ENCODE measurements at places on chromosomes 2 and 18. TPM values are rescaled to one million over a fixed set of nuclear protein-coding genes. Genes with fewer than 3 reads are reported as not detected.

DNA sequence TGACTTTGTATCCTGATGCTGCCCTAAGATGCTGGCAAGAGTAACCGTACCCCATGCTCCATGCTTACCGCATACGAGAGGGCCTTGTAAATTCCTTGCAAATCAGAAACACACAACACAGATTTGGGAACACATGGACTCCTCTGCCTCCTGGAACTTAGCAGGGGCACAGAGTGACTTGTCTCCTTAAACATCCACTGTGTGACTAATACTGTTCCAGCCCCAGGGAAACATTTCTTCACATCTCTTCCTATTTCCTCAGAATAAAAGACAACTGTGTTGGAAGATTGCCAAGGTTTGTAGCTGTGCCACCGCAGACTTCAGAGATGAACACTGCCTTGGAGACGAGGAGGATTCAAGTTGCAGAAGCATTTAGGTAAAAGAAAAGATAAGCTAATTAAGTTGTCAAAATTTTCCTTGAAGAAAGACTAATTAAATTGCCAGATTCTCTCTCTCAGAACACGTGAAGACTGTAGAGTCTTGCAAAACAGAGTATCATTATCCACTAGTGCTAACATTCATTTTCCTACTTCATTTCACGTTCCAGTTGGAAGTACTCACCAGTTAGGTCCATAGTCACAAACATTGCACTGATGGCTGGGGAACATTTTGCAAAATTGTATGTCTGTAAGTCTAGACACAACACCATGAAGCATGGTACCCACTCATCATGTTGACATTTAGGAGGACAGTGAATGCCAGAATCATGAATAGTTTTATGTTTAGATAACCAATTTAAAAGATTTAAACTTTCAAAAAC lies 188.8 kb downstream of the TSN start:
- DNase-seq: peak; percentile 63

GRCh38 chr18:76451396-76452331 lies 43.4 kb downstream of the ZNF516 start:
- DNase-seq: peak; percentile 58

DNA sequence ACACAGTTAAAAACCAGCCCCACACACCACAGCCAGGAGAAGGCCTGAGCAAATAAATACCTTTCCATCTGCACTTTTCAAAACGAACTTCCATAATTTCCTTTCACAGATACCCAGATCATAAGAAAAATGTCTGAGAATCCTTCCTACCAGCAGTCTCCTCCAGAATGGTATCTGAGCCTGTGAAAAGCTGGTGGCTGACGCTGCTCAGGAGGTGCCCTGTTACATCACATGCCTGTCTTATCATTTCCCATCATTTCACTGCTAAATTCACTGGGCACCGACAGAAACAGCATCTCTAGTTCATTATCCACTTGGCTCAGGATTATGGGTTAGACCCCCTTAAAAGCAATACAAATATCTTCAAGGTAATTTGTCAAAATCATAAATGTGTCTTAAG lies 4.4 kb downstream of the CRACDL start:
- no peak for DNase-seq

- no peak for DNase-seq
Measured at GRCh38 chr2:86518481-86518880, 44.8 kb downstream of the CHMP3 start.

CD8A gene
- total RNA-seq: 0.39 TPM

DNA sequence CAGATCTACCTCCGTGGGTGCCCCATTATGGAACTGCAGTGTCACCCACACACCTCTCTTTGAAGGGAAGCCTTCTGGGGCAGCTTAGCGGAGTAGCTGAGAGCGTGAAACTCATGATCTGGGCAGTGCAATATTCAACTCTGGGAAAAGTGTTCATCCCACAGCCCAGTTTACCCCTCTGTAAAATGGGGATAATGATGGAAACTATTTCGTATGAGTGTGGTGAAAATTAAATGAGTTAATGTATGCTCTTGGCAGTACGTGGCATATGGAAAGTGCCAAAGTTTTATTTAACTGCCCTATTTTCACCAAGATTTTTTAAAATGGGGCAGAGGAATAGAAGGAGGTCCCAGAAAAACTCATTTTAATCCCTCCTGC lies 11.5 kb downstream of the EVX2 start:
- no peak for DNase-seq

GRCh38 chr2:17479875-17480274 lies 38.4 kb downstream of the RAD51AP2 start:
- DNase-seq: no peak

- DNase-seq: no peak
Measured at GRCh38 chr2:241139531-241140444, 9.5 kb downstream of the PASK start.

DNA sequence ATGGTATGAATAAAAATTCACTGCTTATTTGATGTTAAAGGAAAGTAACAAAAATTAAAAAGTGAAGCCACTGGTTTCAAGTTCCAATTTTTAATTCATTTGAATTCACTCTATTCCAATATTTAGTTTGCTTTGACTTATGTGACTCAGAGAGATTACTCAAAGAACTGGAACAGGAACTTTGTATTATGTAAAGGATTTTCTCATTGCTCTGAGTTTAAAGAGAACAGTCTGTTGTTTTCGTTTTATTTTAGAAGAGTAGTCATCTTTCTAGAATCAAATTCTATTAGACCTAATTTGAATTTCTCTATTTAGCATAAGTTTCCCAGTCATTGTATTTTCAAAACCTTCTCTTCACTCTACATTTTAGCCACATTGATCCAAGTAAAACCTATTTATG lies 300.1 kb upstream of the SLC8A1 start:
- DNase-seq: no peak

DNA sequence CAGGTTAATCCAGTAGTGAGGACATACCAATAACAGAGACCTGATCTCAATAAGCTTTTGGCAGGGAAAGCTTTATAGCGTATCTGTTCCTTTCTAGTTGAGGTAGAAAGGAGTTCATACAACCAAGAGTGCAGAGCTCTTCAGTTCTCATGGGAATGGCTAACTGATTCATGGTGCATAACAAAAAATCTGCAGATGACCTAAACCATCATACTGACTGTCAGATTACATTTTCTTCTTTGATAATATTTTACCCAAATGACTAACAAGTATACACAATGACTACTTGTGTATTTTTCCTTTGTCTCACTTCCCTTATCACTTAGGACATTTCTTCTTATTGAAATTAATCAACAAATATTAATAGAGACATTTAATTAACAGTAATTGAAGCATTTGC lies 140.0 kb upstream of the SERTAD2 start:
- no peak for DNase-seq

ZDBF2 gene
- total RNA-seq: 7.2 TPM

DNA sequence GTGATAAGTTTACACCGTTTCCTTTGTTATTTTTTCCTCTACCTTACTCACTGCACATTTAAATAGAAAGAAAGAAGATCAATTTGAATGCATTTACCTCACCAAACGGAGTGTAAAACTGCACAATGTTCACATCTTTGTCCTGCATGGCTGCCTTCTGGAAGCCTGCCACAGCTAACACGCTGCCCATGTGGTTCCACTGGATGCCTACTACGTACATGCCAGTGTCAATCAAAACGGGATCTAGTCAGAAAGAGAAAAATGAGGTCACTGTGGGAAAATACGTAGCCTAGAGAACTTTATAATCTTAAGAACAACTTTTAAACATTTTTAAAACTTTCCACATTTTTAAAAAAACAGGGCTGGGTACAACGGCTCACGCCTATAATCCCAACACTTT lies 16.4 kb downstream of the WDR35 start:
- no peak for DNase-seq
